ENCODE measurements at places on chromosomes 13 and 19.

DNA sequence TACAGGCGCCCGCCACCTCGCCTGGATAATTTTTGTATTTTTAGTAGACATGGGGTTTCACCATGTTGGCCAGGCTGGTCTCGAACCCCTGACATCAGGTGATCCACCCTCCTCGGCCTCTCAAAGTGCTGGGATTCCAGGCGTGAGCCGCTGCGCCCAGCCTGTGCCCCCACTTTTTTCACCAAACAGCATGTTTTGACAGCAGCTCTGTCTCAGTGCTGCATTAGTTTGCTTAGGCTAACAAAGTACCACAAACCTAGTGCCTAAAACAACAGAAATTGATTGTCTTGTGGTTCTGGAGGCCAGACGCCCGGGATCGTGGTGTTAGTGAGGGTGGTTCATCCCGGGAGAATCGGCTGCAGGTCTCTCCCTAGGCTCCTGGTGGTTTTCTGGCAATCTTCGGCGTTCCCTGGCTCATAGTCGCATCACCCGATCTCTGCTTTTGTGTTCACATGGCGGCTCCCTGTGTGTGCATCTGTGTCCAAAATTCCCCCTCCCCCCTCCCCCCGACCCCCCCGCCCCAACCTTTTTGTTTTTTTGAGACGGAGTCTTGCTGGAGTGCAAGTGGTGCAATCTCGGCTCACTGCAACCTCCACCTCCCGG, 30.0 kb downstream of the MYH14 start:
- no peak for DNase-seq

- no peak for DNase-seq
These were observed 12.6 kb upstream of the ZNF681 start for GRCh38 chr19:23771316-23771715.

- no peak for DNase-seq
These were observed 8.1 kb downstream of the ZNF460 start for GRCh38 chr19:57288373-57288772.

GRCh38 chr19:2080336-2080988, 15.7 kb downstream of the MOB3A start:
- no peak for DNase-seq

DNA sequence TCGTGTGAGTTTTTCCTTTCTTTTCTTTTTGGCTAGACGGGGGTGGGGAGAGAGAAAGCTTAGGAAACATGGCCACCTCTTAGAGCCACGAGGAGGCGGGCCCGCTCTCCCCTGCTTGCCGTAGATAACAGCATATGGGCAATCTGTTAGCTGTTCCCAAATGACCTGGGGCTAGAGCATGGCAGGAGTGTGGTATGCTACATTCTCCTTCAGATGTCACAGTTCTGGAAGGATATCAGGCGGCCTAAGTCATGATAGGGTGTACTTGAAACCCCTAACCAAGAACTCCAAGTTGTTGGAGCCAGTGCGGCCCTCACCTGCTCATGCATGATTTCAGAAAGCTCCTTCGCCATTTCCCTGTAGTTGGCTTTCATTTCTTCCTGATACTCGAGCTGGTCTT, 44.3 kb upstream of the SLC15A1 start:
- DNase-seq = no peak

DNA sequence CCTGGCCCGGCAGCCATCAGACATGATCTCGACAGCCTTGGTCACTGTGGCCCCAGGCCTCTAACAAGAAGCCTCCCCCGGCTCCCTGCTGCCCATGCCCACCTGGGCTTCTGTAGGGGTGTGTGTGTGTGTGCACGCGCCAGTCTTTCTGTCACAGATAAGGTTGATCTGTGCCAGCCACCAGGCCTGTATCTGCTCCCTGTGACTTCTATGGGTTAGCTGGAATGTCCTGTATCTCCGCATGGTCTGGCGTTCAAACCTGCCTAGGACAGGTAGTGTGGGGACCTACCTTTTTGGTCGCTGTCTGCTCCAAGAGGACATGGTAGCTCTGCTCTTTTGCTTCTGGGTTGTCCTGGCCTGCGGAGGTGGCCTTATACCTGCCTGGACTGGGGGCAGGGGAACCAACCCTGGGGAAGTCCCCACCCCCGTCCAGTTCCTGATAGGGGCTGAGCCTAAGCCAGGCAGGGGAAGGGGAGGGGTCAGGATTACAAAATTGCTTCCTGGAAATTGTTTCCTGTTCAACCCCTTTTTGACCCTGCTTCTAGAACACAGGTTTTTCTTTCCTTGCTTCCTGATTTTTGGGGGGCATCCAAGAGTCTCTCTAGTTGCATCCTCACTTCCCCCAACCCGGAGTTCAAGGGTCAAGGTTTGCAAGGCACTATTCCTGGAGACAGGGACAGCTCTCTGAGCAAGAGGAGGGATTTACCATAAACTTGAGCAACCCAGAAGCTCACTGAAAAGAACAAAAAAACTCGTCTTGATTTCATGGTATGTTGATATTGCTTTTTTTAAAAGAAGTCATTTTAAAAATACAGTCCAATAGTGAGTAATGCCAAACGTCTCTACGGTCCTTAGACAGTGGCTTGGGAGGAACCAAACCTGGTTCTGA, at the start of gene LRG1:
LRG1 (minus strand) TSS at position 344 of the 889 bp plus-strand sequence; CDS start at position 321, 23 bp downstream.
- no peak for DNase-seq

DNA sequence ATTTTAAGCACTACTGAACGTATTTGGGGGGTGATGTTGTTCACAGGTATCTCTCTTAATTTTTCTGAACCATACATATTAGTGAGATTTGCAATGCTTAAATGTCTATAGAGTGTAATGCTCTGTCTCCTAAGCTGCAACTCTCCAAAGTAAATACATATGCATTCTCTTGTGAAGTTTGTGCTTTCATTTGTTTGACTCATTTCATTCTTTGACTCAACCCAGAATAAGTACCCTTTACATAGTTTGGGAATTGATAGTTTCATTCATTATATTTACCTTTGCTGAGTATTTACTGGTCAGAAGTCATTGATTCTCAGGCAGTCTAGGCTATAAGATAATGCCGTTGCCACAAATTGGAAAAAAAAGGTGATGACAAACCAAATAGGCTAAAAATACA, 406.9 kb downstream of the FGF9 start:
- DNase-seq = no peak

GRCh38 chr13:43544011-43544410, 242.8 kb downstream of the ENOX1 start:
- DNase-seq = no peak

GRCh38 chr19:47063874-47064273, 15.4 kb upstream of the TMEM160 start:
- DNase-seq = no peak

GRCh38 chr19:51331193-51331592, 10.7 kb downstream of the VSIG10L start:
- no peak for DNase-seq

DNA sequence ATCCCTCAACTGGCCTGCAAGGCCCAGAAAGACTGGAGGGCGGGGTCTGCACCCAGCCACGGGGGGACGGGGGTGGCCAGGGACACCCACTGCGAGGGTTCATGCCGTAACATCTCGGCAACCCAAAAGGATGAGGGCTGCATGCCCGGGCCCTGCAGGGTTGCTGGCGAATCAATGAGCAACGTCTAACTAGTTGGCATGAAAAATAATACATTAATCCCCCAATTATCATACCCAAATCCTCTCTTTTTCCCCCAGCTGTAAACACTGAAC, 232.2 kb downstream of the TUBA3C start:
- DNase-seq = no peak

- DNase-seq = no peak
These were observed 36.5 kb downstream of the KL start for GRCh38 chr13:33052506-33053280.

DNA sequence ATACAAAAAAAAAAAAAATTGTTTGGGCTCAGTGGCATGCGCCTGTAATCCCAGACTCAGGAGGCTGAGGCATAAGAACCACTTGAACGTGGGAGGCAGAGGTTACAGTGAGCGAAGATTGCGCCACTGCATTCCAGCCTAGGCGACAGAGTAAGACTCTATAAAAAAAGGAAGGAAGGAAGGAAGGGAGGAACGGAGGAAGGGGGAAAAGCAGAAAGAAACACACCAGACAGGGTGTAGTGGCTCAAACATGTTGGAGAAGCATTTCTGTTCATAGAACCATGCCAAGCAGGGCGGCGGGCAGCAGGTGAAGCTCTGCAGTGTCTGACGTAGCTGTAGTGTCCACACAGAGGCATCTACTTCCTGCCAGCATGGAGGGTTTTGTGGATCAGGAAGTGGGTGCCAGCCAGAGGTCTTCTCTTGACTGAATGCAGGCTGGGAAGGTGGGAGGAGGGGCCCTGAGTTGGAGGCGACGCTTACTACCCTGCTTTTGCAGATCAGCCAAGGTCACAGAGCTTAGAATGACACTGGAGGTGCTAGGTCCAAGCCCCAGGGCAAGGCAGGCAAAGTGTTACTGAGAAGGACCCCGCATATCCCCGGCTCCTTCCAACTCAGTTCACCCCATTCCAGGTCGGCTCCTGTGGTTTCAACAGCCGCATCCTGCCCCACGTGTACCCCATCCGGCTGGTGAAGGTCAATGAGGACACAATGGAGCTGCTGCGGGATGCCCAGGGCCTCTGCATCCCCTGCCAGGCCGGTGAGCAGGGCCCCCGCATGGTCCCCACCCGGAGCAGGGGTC, 11.6 kb upstream of the PGLS start:
- no peak for DNase-seq

GRCh38 chr19:18558202-18558555, 509 bp downstream of the KXD1 start:
- DNase-seq = no peak

- no peak for DNase-seq
These were observed 11.5 kb downstream of the MPND start for GRCh38 chr19:4354897-4355296.

- DNase-seq = no peak
These were observed 3.2 kb downstream of the CEACAM5 start for GRCh38 chr19:41711376-41712261.

- DNase-seq = no peak
These were observed 17.7 kb downstream of the NFIX start for GRCh38 chr19:13012690-13013608.

DNA sequence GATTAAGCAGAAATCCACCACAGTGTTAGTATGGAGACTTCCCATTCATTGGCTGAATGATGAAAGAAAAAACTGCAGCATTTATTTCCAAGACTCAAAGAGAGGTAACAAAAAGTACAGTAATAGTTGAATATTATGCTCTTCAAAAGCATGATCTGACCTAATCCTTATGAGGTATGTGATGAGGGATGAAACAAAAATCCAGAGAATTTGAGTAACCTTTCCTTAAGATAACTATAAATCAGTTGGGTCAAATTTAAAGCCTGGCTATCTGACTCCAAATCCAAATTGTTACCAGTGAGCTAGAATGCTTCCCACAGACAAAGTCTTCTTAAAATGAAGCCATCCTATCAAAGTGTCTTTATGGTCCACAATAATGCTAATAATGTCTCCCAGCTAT, 38.1 kb downstream of the NUFIP1 start:
- DNase-seq = no peak

DNA sequence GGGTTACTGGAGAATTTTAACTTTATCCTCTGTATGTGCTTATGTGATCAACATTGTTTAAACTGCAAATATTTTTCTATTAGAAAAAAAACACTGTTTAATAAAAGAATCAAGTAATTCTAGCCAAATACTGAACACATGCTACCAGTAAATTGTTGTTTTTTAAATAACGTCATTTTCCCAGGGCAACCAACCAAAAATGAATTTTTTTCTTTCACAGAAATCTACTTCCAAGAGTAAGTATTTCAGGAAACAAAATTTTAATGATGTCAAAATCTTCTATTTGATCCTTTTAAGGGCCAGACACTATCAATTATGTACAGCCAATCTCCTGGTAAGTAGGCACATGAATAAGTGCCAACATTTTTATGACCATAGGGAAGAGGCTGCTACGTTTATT, 57.1 kb downstream of the TUBGCP3 start:
- no peak for DNase-seq
